ENCODE measurements at places on chromosomes 13 and 19.

- no peak for DNase-seq
Observed at GRCh38 chr13:78431328-78431727, 172.0 kb downstream of the POU4F1 start.

- DNase-seq = no peak
Observed at GRCh38 chr19:1985588-1986356, 29.7 kb downstream of the BTBD2 start.

DNA sequence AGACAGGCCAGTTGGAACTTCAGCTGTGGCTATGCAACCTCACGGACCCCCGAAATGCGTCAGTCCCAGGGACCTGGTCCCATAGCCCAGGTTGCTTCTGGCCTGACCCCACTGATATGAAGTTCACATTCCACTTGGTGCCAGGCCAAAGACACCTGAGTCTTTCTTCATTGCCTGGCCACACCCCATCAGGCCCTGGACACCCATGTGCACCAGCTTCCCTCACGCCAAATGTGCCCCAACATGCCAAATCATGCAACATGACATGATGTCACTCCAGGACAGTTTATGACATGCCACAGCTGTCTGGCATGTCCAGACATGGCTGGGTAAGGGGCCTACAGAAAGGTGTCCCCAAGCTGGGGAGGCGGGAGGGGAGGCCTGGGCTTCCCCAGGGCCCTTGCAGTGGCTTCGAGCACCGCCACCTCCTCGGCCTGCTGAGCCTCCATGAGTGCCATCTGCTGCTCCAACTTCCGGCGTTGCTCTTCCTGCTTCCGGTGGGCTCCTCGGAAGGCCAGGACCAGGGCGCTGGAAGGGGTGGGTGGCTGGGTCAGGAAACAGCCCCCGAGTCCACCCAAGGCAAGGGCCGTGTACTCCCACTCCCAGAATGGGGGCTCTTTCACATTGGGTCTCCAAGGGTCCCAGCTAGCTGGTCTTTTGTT, 4.3 kb upstream of the NR2F6 start:
- peak; percentile 77 for DNase-seq

DNA sequence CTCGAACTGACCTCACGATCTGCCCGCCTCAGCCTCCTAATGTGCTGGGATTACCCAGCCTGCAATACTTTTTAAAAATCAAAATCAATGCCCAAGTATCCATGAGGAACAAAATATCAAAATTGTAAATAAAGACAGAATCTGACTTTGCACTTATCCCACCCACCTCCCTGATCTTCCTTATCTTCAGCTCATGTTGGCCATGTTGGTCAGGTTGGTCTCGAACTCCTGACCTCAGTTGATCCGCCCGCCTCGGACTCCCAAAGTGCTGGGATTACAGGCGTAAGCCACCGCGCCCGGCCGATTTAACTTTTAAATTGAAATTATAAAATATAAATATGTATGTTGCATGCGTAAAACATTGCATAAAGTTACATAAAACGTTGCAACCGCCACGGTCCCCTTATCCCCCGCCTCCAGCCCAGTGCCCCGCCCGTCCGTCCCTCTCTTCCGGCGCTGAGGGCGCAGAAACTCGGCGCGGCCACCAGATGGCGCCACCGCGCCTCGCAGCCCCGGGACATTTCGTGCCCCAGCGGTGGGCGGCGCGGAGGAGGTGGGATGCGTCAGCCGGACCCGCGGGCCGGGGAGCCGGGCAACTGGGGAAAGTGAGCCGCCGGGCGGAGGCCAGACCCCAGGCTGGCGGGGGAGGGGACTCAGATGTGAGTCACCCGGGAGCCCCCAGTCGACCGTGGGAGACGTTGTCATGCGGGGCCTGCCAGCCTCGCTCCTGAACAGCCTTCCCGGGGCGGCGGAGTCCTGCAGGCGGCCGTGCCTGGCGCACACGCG, 1.5 kb upstream of the GADD45B start:
- DNase-seq = peak; percentile 86

DNA sequence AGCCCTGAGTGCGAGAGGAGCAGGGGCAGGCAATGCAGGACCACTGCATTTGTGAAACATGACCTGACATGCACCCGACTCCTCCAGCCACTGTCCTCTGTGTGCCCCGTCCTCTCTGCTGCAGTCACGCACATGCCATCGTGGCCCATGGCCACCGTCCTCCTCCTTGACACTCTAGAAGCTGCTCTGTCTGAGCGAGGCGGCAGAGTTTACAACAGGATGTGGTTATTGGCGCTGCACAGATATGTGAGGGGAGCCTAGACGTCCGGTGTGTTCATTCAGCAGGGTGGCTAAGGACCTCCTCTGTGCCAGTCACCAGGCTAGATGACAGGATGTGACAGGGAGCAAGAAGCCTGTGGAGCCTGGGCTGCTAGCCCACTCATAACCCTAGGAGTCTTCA, 277.8 kb downstream of the FOXO1 start:
- peak; percentile 64 for DNase-seq

DNA sequence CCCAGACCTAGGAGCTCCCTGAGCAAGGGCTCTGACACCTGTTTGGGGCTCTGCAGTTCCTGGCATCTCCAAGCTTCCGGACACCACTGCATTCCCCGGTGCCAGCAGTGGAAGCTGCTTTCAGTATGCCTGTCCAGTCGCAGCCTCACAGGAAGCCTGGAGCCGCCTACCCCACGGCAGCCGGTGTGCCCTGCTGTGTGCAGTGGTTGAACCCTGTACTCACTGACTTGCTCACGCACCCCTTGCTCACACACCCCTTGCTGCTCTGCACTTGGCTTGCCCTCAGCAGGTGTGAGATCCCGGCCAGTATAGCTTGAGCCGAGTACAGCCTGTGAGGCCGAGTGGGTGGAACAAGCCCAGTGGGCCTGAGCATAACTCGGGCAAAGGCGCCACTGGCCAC, 70.3 kb downstream of the PIBF1 start:
- DNase-seq = no peak

DNA sequence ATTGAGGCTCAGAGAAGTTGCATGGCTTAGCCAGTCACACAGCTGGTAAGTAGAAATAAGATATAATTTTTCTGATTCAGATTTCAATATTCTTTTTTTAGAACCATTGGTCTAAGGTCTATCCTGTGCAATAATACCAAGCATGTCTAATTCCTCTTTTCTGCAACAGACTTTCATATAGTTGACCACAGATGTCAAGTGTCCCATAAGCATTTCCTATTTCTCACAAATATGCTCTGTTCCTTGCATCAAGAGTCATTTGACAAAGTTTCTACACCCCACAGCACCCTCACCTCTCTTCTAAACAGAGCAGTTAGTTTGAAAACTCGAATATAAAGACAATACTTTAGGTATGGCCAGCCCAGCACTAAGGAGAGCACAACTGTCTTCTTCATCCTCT, 26.8 kb upstream of the SACS start:
- DNase-seq = no peak

DNA sequence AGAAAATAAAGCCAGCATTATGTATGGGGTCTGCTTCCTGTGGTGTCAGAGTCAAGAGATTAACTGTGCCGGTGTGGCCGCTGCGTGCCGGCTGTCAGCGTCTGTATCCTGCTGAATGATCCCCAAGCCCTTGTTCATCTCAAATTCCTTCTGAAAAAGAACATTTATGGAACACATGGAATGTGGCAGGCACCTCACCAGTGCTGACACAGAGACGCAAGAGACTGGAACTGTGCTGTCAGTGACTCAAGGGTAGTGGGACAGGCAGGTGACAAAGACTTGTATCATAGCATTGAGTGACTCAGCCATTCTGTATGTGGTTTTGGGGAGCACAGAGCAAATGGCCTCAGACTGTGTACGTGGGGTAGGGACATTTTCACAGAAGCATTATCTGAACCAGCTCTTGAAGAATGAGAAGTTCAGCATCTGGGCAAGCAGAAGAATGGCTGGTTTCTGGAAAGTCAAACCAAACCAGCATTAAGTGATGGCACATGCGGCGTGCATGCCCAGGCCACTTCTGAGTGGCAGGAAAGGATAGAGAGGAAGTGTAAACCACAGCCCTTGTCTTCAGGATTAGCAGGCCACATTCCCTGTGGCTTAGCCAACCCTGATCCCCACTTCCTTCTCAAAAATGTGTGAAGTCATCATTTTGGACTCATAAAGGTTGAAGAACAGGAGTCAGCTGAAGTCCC, 54.0 kb upstream of the IRS2 start:
- DNase-seq = no peak

- no peak for DNase-seq
Observed at GRCh38 chr19:55146705-55147273, 2.2 kb downstream of the TNNT1 start.

DNA sequence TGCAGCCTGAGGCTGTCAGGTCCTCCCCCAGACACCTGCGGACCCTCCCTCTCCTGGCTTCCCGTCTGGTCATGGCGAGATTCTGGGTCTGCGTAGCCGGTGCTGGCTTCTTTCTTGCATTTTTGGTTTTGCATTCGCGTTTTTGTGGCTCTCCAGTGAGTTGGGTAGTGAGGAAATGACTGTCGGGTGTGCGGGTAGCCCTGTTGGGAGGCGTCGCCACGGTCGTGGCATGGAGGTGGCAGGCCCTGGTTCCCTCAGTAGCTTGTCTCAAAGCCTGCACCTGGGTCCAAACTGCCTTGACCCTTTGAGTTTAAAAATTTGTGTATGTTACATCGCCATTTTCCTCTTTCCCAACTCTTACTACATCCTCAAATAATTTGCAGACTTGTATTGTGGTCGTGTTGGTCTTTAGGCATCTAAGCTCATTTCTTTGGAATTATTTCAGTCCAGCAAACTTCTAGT, 344 bp downstream of the NHLRC3 start:
- DNase-seq = peak; percentile 35

GRCh38 chr13:75670496-75670895, 34.4 kb downstream of the LMO7 start:
- no peak for DNase-seq

DNA sequence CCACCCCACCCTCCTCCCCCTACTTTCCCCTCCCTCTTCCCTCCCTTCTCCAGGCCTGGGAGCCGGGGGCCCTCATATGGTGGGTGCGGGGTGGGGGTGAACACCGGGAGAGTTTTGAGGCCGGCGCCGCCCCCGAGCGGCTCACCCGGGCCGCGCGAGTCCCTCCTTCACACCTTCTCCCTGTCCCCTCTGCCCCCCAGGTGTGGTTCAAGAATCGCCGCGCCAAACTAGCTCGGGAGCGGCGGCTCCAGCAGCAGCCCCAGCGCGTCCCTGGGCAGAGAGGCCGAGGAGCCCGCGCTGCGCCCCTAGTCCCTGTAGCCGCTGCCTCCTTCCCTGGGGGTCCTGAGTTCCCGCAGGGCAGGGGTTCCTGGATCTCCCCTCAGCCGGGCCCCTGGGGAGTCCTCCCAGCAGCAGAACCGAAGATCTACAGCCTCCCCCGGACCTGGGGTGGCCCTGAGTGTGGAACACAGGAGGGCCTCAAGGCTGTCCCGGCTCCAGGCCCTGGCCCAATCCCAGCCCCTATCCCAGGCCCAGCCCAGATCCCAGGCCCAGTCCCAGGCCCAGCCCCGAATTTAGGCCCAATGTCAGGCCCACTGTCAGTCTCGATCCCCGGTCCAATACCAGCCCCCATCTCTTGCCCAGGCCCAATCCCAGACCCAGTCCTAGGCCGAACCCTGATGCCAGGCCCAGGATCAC, 1.7 kb downstream of the TPRX2 start:
- DNase-seq = no peak

DNA sequence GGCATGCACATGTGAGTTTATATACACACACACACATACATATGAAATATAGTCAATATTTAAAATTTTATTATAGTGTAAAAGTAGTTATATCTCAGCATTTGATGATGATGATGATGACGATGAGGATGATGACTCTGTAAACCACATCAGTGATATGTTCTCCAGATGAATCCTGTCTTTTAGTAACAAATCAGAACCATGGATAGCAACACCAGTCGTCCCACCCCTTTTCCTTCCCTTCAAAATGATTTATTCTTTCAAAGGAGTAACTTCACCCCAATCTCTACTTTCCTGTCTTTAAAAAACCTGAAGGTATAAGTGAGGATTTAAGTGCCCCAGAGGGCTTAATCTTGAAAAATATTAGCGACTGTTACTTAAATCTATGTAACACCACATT, 74.1 kb downstream of the DCLK1 start:
- DNase-seq = no peak

DNA sequence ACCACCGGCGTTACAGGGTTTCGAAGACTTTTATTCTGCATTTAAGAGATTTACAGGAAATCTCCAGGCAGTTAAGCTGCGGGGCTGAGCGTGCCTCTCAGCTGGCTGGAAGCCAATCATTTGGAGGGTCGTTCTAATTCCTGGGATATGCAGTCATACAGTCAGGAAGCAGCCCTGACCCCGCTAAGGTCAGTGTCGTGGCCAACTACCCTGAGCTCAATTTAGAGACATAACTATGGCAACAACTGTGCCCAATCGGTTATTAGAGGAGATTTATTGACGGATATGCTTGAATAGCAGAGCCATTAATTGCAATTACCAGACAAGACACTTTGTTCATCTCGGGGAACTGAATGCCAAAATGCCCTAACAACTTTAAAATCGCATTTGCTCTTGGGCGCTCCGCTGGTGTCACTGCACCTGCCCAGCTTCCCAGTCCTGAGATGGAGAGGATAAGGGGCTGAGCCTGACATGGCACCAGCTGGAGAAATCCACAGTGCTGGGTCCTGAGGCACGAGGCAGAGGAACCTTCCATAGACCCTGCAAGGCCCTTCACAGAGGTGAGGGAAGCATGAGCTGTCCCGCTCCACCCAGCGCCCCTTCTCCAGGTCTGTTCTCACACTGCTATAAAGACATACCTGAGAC, 15.1 kb upstream of the ZNF507 start:
- no peak for DNase-seq

- DNase-seq = no peak
Observed at GRCh38 chr13:73851104-73851503, 283.1 kb downstream of the KLF12 start.

DNA sequence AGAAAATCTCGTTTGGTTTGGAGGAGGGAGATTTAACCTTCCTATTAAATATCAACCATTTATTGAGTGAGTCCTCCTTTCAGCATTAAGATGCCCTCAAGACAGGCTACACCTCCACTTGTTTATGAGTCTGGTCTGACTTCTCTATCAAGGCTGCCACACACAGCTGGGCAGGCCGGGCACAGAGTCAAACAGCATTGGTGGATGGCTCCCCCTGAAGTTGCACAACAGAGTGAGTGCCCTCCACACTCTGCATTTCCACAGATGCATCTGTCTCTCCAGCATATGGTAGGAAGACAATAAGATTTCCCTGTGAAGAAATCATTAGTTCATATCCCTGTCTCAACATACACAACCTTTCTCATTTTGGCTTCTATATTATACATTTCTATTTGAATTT, 31.4 kb downstream of the PHF11 start:
- DNase-seq = no peak

GRCh38 chr13:26571518-26571917, 14.0 kb downstream of the WASF3 start:
- DNase-seq = no peak

GRCh38 chr19:50821248-50821612, 2.4 kb downstream of the KLK1 start:
- DNase-seq = no peak

Data from transverse colon (tissue), 4 donors.